ENCODE measurements at places on chromosomes 13 and 19.

DNA sequence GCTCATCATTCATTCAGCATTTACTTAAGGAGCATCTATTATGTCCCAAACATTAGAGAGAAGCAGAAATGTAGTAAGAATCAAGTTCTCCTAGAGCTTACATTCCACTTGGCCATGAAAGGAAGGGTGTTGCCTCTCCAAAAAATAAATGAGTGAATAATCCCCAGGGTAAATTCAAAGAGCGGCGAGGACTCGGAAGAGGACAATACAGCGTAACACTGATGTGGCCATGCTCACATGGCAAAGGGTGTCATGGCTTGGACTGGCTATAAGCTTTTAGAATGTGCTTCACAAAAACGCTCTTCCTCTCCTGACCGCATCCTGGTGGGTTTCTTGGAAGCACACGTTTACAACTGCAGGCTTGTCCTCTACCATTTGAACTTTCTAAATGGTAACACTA lies 290.2 kb downstream of the IRS2 start:
- DNase-seq: no peak

DNA sequence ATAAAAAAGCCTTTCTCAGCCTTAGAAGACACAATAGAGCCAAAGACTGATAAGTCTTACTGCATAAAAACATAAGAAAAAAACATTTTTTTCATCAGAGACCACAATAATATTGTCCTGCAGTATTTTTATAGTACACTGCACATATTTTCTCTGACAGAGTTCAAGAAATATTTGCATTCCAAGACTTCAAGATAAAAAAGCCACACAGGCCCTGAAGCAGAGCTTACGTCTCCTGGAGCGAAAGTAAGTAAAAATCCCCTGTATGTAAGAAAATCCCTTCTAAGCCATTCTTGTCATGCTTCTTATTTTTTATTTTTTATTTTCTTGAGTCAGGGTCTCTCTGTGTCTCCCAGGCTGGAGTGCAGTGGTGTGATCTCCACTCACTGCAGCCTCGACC lies 755.9 kb downstream of the LIG4 start:
- DNase-seq: no peak

- DNase-seq: no peak
Observed at GRCh38 chr13:76825430-76825829, 60.8 kb downstream of the KCTD12 start.

DNA sequence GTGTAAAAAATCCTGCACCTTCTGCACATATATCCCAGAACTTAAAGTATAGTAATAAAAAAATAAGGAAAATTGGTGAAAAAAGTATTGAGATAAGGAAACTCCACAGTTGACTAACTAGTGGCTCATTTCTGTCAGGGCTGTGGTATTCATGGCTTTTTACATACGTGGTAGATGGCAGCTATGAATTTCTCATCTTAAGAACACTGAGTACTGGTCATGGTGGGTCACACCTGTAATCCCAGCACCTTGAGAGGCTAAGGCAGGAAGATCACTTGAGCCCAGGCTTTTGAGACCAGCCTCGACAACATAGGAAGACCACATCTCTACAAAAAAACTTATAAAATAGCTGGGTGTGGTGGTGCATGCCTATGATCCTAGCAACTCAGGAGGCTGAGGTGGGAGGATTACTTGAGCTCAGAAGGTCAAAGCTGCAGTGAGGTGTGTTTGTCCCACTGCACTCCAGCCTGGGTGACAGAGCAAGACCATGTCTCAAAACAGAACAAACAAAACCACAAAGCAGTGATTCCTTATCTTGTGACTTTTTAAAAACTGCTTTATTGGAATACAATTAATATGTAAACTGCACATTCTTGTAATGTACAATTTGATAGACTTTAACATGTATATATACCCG lies 16.8 kb downstream of the SLAIN1 start:
- DNase-seq: no peak

DNA sequence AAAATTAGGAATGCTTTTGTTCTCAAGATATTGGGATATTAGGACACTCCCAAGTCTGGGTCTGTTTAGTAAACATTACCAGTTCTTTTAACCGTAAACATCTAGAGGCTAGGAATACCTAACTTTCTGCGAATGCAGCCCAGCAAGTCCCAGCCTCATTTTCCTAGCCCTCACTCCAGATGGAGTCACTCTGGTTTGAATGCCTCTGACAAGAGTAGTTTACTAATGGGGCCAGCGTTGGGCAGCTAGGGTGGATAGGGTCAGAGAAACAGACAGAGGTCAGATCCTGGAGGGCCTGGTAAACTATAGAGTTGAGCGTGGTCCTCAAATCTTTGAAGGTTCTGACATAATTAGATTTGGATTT lies 53.6 kb downstream of the WDFY2 start:
- DNase-seq: no peak

DNA sequence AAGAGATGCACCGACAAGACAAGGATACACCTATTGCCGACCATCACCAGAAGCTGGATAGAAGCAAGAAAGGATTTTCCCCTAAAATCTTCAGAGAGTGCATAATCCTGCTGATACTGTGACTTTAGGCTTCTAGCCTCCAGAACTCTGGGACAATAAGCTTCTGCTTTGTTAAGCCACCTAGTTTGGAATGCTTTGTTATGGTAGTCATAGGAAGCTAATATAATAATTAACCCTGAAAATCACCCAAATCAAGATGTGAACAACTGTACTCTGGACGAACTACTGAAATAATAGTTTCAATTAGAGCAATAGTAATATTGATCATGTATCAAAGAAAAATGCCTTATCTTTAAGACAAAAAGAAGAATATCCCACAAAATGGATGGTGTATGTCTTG lies 524.6 kb downstream of the EFNB2 start:
- no peak for DNase-seq

DNA sequence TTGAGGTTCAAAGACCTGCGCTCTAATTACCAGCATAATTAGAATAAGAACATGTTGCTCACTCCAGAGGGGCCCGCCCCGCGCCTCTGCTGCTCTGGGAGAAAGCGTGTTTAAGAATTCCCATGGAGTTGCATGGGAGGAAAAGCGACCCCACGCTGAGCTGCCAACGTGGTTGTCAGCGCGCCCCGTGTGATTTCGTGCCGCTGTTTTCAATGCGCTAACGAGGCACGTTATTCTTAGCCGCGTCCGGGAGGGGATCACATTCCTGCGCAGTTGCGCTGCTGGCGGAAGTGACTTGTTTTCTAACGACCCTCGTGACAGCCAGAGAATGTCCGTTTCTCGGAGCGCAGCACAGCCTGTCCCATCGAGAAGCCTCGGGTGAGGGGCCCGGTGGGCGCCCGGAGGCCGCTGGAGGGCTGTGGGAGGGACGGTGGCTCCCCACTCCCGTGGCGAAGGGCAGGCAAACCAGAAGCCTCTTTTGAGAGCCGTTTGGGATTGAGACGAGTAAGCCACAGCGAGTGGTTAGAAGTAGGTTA lies 173.8 kb upstream of the SOX1 start:
- no peak for DNase-seq

Measured in COR-L47 (cell line).